Inflammatory macrophage treated with lipopolysaccharide for 1 hour (primary cell): ENCODE measurements at places on chromosomes 2 and 18.
A peak's percentile ranks its signal among the peaks of the same experiment; 100 is the strongest.

DNA sequence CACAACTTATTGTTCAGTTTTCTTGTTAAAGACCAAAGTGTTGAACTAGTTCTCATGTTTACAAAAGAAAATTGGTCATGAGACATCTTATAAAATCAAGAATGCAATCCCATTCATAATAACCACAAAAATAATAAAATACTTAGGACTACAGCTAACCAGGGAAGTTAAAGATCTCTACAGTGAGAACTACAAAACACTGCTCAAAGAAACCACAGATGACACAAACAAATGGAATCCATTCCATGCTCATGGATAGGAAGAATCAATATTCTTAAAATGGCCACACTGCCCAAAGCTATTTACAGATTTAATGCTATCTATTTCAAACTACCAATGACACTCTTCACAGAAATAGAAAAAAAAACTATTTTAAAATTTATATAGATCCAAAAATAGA, 1354.8 kb upstream of the CDH2 start:
- no peak for DNase-seq

- DNase-seq = no peak
Observed at GRCh38 chr2:27685577-27685976, 21.9 kb downstream of the SLC4A1AP start.

- no peak for DNase-seq
Observed at GRCh38 chr2:29761278-29761677, 160.1 kb downstream of the ALK start.

GRCh38 chr18:74806700-74807416, 209.2 kb downstream of the ZNF407 start:
- no peak for DNase-seq

GRCh38 chr2:230891509-230891908, 26.8 kb downstream of the ITM2C start:
- DNase-seq = no peak

- no peak for DNase-seq
Observed at GRCh38 chr18:57890266-57890665, 87.2 kb upstream of the ATP8B1 start.

DNA sequence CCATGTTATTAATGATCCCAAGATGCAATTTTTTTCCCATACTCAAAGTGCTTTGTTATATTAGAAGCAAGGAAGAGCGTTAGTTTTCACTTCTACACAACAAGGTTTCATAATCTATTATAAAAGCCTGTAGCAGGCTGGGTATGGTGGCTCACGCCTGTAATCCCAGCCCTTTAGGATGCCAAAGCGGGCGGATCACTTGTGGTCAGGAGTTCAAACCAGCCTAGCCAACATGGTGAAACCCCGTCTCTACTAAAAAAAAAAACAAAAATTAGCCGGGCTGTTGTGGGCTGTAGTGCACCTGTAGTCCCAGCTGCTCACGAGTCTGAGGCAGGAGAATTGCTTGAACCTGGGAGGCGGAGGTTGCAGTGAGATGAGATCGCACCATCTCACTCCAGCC, 19.0 kb upstream of the SERPINB2 start:
- no peak for DNase-seq

GRCh38 chr2:1693723-1694122, 50.6 kb downstream of the PXDN start:
- no peak for DNase-seq

DNA sequence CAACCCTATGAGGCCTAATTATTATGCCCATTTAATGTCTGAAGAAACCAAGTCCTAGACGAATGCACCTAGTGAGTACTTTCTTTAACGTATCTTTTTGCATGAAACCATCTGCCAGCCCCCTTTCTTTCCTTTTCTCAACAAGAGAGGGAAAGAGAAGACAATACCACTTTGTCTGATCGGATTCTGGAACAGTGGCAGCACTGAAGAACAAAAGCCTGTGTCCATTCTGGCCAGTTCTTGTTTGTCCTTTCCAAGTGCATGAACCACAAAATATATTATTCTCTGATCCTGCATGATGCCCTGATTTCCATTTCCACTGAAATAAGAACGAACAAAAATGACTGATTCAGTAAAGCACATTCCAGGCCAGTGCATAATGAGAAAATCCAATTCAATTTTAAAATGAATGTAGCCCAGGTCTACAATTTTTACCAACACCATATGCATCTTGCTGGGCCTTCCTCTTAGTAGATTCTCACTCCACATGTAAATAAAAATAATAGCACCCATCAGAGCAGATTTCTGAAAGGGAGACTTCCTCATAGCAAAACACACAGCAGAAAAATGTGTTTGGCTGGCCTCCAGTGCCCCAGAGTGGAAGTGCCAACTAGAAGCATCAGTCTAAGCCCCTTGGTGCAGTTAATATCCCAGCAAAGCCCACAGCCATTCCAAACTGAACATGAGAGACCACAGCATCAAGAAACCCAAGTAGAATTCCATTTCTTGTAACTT, 422.6 kb upstream of the ID2 start:
- peak; percentile 34 for DNase-seq

GRCh38 chr2:12809526-12809925, 92.8 kb downstream of the TRIB2 start:
- no peak for DNase-seq

DNA sequence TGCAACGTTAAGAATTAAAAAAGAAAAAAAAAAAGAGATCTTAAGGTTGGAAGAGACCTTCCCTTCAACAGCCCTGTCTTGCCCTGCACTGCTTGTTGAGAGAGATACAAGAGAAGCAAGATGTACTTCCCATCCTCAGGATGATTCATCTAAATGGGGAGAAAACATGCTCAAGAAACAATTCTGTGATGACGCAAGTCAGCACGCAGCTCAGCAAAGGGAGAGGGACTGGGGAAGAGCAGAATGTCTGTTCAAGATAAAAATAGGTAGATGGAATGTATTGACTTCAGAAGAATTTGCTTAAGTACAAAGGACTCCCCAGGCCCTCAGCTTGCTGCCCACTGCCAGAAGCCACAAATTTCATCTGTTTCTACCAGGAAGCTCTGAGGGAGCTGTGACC, 198.2 kb upstream of the SPRED2 start:
- peak; percentile 71 for DNase-seq

DNA sequence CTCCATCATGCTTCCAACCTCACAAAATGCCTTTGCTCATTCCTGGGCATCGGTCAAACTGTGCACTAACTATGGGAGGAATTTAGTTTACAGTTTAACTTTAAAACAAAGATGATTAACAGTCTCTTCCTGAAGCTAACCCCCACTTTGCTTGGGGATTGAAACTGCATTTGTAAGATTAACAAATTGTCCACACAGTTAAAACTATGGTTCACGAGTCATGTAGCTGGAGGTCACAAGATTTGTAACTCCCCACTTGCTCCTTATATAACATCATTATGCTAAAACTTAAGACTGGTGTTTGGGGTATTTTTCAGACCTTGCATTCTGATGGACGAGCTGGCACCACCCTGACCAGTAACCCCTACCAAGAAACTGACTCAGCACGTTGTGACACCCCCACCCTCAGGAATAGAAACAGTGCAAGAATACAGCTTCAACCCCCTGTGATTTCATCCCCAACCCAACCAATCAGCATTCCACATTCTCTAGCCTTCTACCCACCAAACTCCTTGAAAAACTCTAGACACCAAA, 252.3 kb downstream of the MBD5 start:
- DNase-seq = no peak

GRCh38 chr2:103667335-103667884, 905.6 kb downstream of the TMEM182 start:
- DNase-seq = no peak

- no peak for DNase-seq
Observed at GRCh38 chr2:174597009-174597344, 627 bp downstream of the WIPF1 start.

- no peak for DNase-seq
Observed at GRCh38 chr2:30332791-30333453, 101.6 kb downstream of the LBH start.

- no peak for DNase-seq
Observed at GRCh38 chr2:136443661-136444060, 321.7 kb upstream of the THSD7B start.

GRCh38 chr2:111897924-111898702, at the start of gene MERTK:
Gene MERTK, plus strand, starts transcription at chr2:111898607. Its CDS starts 129 bp downstream, at chr2:111898736.
- DNase-seq = peak; percentile 56

GRCh38 chr2:156004459-156004858, 328.1 kb downstream of the NR4A2 start:
- DNase-seq = no peak

- no peak for DNase-seq
Observed at GRCh38 chr2:15298770-15299169, 262.4 kb downstream of the NBAS start.
